ENCODE measurements at places on chromosomes 1 and 21.

DNA sequence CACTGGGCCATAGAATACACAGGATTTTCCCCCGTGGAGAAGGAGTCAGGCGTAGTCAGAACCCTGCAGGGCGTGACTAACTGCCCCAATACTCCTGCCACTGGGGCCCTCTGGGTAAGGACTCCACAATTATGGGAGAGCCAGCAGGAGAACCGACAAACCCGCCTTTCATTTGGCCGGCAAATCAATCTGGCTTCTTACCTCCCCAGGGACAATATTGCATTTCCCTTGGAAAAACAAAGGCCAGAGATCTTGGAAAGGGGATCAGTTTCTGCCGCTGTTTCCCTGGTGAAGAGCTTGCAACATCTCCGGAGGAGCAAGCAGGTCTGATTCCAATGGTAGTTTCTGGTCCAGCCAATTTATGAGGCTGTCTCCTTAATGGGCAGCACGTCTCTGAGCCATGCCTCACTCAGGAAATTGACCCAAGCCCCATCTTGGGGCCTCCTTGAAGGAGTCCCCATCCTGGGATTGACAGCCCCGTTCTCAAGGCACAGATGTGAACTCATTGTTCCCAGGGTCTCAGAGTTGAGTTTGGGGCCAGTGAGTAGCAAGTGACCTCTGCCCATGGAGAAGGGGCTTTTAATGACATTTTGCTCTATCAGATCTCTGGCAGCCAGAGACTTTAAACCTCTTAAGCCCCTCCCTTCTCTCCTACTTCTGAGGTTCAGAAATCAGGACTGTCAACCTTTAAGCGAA lies 4.3 kb downstream of the TRABD2B start:
- DNase-seq = no peak

GRCh38 chr21:31442339-31442738 lies 98.3 kb upstream of the TIAM1 start:
- DNase-seq = no peak

DNA sequence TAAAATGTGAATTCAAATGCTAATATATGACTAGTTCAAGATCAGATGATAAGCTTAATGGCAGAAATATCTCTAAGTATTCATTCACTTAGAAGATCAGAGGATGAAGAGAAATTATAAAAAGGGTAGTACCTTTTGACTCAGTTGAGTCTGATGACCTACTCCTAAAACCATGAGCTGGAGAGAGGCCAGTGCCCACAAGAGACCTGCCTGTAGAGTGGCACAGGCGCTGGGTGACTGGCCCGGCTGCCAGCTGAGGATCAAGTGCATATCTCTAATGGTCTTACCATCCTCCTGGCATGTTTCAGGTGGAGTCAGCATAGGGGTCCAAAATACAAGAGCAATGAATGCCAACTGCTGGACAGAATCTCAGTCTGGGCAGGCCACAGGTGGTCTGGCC lies 14.1 kb downstream of the DDAH1 start:
- DNase-seq = no peak

DNA sequence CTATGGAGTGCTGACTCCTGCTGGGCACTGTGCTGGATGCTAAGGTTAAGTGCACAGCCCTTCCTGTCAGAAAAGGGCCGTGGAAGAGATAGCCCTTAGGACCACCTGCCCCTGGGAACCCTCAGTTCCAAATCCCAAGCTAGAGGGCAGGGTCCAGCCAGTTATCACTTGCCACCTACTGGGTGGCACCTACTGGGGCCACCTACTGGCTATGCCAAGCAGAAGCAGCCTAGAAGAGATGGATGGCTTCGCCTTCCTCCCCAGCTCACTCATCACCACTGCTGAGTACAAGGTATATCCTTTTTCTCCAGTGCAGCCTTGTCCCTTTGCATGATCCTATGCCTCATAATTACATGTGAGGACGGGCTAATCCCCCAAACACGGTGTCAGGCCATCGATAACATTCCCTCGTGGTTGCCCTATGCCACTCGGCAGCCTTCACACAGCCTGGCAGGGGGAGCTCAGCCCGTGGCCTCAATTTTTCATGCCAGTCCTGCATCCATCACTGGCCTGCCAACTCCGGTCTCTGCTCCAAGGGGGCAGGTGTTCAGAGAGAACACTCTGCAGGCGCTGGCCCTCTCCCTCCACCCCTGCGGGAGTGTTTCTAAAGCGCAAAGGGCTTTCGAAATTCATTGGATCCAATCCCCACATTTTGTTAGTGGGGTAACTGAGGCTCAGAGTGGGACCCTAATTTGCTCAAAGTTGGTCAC lies 49.0 kb downstream of the SYT2 start:
- no peak for DNase-seq

DNA sequence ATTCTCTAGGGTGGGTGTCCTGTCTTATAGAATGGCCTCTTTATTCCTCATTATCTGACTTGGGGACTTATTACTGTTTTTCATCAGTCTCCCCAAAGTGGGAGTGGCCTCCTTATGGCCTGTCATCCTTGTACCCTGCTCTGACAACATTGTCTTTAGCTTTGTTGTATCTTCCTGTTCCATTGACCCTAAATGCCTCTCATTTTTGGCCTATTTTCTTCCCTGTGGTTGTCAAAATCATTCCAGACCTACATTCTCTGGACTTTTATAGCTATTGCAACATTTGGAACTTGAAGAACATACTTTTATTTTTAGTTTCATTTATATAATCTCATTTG lies 9.7 kb downstream of the SFT2D2 start:
- DNase-seq = no peak

DNA sequence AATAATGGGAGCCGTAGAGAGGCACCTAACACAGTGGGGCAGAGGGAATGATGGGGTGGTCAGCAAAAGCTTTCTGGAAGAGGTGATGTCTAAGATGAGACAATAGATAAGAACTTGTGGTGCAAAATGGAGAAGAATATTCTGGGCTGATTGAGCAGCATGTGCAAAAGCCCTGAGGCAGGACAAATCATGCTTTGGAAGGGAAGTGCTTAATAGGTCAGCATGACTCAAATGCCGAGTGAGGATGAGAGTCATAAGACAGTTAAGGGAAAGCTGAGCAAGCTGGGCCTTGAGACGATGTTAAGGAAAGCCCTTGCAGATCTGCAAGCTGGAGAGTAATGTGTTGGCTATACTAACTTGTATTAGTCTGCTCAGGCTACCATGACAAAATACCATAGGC lies 37.3 kb upstream of the ASB17 start:
- no peak for DNase-seq

GRCh38 chr1:14974361-14974760 lies 179.2 kb upstream of the TMEM51 start:
- DNase-seq = no peak

GRCh38 chr1:229862017-229862774 lies 204.8 kb upstream of the GALNT2 start:
- DNase-seq = no peak

- no peak for DNase-seq
These were observed 54.4 kb downstream of the MPZL1 start for GRCh38 chr1:167776151-167776550.

DNA sequence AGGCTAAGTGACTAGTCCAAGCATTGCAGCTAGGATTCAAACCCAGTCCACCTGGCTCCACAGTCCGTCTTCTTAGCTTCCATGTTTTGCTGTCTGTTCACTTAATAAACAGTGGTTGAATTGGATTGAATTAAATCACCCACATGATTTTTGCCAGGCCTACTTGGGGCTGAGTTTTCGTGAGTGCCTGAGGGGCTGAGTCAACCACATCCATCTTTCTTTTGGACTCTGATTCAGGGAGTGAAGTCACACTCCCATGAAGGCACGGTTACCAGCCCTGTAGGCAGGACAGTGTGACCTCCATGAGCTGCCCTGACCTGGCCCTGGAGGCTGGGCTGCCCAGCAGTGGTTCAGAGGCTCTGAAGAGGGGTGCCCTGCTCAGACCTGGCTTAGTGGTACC lies 123.7 kb downstream of the ACTL8 start:
- DNase-seq = no peak

DNA sequence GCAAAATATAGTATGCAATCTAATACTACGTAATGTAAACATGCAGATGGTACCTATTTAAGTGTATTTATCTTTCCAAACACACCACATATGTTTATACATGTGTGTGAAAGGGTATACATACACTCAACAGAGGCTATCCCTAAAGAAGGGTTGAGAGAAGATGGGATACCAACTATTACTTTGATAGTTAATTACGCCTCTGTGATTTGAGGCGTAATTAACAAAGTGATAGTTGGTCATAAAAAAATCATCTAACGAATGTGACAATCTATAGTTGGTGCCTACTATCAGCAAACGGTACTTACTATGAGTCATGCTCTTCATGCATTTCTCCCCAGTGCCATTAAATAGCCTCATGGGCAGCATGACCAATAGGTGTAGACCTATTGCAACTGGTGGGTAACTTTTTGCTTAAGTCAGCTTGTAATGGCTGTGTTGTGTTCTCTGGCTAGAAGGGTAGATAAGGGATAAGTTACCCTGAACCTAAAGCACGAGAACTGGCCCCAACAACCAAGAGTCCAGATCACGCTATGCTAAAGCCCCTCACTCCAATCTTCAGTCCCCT lies 15.3 kb downstream of the RCAN1 start:
- no peak for DNase-seq

GRCh38 chr1:41917835-41918449 lies 780 bp downstream of the HIVEP3 start:
- DNase-seq = no peak

DNA sequence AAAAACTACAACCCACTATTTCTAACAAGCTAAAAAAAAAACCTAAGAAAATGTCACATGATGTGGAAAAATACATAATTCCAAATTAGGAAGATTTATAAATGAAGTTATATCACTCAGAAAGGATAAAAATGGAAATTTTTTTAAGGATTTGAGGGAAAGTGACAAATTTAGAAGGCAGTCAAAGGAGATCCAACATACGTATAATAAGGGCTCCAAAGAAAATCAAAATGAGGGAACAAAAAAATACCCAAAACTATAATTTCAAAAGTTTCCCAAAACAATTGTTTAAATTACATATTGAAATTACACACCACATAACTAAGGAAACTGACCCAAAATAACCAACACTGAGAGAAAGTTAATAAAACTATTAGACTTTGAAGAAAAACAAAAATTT lies 381.1 kb upstream of the KAZN start:
- DNase-seq = no peak

DNA sequence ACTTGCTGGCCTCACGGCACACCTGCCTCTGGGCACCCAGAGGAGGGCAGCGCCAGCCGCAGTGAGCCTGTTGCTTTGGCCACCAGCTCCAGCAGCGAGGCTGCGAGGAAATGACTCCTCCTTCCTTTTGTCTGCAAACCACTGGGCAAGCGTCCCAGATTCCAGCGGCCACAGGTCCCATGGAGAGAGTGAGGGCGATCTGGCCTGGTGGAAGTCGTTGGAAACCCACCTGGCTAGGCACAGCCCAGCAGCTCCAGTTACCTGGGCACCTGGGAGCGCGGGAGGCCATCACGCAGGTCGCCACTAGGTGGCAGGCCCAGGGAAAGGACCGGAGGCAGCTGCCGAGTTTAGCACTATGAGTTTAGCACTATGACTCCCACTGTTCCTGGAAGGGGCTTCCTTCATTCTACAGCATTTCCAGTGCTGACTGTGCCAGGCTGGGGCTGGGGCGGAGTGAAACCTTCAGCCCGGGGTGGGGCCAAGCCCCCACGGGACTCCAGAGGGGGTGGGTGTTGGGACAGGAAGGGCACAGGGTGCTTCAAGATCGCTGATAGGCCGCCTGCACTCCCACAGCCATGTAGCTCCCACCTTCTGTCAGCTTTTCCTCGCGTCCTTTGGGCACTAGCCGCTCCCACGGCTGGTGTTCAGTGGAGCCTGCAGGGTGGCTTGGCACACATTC lies 1.1 kb upstream of the ESPN start:
- DNase-seq = no peak

DNA sequence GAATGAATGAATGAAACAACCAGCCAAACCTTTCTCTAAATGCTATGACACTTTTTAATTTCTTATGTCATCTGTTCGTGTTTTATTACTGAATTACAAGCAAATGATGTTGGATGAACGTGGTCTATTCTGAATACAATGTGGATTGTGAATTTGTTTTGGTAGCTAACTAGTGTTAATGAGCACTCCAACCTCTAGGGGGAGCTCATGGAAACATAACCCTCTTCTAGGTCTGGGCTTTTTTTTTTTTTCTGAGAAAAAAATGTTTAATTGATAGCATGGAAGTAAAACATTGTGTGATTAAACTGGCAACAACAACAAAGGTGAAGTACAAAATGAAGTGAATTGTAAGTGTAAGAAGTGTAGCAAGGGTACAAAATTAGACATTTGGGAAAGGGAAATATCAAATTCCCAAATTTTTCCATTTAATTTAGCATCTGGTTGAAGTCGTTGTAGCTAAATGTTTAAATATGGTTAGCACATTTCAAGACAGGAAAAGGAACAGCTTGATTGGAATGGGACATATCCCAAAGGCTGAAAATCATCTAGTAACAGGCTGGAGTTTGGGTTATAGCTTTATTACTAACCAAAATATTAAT lies 42.6 kb upstream of the PTGS2 start:
- DNase-seq = no peak

DNA sequence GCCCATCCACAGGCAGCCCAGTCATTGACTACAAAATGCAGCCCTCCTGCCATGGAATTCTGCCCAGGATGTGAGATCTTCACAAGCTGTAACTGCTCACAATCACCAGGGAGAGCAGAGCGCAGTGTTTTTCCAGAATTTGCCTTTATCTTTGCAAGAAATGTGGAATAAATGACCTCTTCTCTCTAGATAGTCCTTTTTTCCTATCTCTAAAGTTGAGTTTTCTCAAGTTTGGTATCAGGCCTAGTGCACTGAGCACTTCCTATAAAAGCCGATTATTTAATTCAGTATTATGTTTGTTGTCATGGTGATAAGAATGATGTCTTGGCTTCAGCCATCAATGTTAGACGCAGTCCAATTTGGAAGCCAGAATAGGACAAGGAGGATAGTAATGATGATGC lies 246.9 kb upstream of the IRF2BP2 start:
- DNase-seq = no peak

DNA sequence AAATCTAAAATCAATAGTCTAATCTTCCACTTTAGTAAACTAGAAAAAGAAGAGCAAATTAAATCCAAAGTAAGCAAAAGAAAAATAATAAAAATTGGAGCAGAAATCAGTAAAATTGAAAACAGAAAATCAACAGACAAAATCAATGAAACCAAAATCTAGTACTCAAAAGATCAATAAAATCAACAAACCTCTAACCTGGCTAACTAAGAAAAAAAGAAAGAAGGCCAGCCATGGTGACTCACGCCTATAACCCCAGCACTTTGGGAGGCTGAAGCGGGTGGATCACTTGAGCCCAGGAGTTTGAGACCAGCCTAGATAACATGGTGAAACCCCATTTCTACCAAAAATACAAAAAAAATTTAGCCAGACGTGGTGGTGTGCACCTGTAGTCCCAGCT lies 22.8 kb downstream of the PDIK1L start:
- no peak for DNase-seq

- no peak for DNase-seq
These were observed 98.3 kb downstream of the ABCA4 start for GRCh38 chr1:94022471-94023189.

All from bone marrow (tissue), 2 donors.